ENCODE measurements at places on chromosomes 4 and X. TPM values are rescaled to one million over a fixed set of nuclear protein-coding genes. Genes with fewer than 3 reads are reported as not detected.

SHISA3 gene
- 3.1 TPM for total RNA-seq

DNA sequence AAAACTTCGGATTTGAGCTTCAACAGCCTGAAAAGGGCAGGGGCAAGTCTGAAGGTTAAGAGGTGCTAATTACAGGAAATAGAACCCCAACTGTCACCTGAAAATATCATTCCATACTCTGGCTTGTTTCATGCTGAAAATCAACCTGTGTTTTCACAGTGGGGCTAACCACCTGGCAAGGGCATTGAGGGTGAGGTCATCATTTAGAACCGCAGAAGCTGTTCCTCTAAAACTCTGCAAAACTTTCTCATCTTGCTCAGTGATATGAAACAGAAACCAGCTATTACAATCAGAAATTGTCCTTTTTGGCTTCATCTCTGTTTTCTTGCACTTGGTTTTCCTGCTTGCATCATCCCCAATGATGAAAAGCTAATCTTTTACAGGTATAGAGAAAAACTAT is 247.6 kb downstream of the DCLK2 start:
- DNase-seq, result no peak

DNA sequence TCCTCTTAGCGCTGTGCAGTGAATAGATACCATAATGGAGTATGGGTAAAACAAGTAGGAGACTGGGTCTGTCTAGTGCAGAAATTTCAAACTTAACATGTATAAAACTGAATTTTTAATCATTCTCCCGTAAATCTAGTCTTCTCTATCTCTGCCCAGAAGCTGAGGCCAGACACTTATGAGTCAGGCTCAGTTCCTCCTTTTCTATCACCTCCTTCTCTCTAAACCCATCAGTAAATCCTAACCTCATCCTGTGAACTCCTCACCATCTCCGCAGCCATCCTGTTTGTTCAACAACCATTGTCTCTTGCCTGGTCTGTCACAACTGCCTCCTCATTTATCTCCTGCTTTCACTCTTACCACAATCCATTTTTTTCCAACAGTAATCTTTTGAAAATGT is 19.8 kb upstream of the SGMS2 start:
- DNase-seq, result no peak

DNA sequence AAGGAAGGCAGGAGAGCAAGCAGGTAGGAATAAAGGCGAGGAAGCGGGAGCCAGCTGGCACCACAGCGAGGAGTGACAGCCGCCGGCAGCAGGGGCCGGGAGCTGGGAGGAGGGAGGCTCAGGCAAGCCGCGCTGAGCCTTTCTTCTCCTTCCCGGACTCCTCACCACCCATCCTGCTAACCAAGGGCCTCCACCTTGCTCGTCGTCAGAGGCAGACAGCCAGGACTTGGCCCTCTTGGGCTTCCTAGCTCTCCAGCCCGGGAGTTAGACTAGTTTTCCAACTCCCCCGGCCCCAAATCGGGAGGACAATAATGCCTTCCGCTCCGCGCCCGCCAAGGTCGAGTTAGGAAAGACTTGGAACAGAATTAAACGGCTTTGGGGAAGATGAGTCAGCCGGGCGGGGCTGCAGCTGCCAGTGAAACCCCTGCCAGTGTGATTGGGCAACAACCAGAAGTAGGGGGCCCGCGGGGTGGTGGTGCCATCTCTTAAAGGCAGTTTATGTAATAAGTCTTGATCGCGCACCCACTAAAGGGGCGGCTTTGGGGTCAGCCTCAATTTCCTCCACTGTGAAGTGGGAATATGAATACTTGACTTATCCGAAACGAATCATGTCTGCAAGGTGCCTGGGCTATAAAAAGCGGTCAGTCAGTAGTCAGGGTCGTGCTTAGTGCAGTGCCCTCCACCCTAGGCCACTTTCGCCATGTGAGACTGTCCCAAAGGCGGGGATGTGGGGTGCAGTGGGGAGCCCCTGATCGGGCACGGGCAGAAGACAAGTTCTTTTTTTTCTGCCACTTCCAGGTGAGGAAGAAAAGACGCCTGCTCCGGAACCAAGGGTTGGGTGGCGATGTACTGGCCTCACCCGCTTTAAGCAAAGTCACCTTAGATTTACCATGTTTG is 6.7 kb upstream of the HSD17B10 start:
- DNase-seq, result peak; percentile 56

GRCh38 chr4:3225936-3226335 is 23.0 kb upstream of the MSANTD1 start:
- DNase-seq, result no peak

NUDT11 gene
- not detected for total RNA-seq

NEUROG2 gene
- not detected for total RNA-seq

DIPK2B gene
- total RNA-seq, result not detected

DNA sequence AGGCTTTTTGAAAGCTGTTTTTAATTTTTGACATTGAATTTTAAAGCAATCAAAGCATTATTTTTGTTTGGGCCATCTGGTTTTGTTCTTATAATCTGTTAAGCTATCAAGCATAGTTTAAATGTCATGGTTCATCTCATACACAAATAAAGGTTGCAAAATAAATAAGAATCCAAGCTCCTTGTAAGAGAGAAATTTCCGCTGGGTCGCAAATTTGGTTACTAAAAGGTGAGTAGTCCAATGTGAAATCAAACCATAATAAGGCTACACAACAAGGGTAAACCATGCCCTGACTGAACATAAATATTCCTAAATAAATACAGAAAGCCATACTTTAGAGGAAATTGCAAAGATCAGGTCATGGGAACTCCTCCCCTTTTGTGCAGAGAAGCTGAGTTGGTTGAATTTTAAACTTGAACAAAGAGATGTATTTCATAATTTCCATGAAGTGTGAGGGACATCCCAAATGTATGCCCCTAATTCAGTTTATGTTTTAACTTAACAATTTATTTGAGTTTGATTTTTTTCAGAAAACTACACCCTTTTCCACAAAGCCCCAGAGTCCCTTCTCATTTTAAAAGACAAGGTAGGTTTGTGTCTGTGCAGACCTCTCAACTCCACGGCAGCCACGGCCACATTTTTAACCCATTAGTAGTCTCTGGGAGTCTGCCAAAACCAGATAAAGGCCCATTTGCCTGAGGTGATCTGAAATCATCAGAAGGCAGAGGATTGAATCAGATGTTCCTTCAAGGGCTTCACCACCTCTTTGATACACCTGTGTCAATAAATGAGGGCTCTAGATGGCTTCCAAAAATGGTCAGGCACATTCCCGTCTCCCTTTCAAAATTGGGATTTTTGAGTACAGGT is 85.2 kb downstream of the PLAC1 start:
- peak; percentile 13 for DNase-seq

POU4F2 gene
- not detected for total RNA-seq

GRCh38 chrX:148555101-148555500 is 54.7 kb downstream of the AFF2 start:
- no peak for DNase-seq

GRCh38 chr4:153916273-153916755 is 127.4 kb upstream of the SFRP2 start:
- DNase-seq, result no peak

- DNase-seq, result no peak
These were observed 18.7 kb upstream of the GALNTL6 start for GRCh38 chr4:171794528-171794927.

PAGE2B gene
- not detected for total RNA-seq

- no peak for DNase-seq
These were observed 644.1 kb downstream of the MID1IP1 start for GRCh38 chrX:39445336-39445735.

DNA sequence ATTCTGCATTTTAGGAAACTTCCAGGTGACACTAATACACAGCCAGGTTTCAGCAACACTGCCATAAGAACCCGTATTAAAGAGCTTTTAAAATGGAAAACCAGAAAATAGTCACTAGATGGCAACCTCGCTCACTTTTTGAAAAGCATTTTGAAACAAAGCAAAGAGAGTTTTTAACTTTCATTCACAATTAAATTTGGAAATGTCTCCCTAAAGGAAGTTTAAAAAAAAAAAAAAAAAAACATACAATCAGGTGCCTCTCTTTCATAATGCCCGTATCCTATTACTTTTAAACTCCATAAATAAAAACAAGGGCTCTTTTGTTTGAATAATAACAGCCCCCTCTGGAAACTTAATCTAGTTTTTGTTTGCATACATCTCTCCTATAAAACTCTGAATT is 20.3 kb downstream of the MEPE start:
- DNase-seq, result peak; percentile 51

GRCh38 chr4:101174679-101175345 is 172.5 kb downstream of the PPP3CA start:
- no peak for DNase-seq

GRCh38 chr4:176422001-176422400 is 102.2 kb downstream of the SPCS3 start:
- no peak for DNase-seq

DNA sequence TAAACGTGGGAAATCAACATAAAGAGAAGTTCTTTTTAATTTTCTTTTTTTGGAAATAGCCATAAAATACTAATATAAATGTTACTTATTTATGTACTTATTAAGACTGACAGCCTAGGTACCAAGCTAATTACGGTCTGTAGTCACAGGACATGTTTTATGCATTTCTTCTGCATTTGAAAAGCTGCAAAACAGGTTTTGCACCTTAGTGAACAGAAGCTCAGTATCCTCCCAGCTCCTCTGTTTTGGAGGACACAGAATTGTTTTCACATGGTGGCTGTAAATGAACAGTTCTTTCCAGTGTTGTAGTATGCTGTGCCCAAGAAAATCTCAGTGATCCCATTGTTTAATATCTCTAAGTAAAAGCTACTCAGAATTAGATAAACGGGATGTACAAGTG is 1788.0 kb upstream of the TENM3 start:
- DNase-seq, result no peak

DNA sequence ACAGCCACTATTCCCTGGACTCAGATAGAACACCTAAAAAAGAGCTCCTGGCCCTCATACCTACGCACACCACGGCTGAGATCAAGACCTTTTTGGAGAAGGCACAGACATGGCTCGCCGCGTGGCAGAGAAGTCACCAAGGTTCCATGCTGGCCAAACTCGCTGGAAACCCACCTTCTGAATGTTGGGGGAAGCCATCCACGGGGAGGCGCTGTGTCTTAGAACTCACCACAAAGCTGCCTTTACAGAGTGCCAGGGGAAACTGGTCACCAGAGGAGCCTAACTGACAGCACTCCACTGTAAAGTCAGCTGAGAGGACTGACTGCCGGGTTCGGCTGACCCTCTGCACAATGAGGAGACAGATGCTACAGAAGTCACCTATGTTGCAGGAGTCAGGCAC is 97.9 kb downstream of the NEUROG2 start:
- no peak for DNase-seq

- DNase-seq, result peak; percentile 33
These were observed 69.4 kb downstream of the EVC2 start for GRCh38 chr4:5638976-5639375.

PPP1R2C gene
- not detected for total RNA-seq

DNA sequence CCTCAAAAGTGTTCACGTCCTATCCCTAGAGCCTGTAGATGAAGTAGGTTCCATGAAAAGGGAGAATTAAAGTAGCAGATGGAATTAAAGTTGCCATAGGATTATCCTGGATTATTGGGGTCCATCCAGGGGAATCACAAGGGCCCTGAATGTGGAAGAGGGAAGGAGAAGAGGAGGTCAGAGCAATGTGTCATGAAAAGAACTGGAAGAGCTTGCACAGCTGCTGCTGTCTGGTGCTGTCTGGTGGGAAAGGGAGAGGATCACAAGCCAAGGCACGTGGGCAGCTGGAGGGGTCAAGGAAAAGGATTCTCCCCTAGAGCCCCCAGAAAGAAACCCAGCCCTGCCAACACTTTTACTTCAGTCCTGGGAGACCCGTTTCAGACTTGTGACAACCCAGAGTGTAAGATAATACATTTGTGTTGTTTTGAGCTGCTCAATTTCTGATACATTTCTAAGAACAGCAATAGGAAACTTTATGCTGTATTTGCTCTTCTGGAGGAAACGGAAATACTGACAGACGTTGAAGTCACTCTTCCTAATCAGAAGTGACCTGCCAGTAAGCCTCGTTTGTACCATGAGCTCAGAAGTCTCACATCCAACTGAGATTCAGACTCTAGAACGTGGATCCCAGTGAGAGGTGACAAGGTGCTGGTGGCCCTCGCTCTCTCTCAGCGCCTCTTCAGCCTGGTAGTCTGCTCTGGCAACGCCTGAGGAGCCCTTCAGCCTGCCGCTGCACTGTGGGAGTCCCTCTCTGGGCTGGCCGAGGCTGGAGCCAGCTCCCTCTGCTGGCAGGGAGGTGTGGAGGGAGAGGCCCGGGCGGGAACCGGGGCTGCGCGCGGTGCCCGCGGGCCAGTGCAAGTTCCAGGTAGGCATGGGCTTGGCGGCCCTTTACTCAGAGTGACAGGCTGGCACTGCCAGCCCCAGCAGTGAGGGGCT is 34.7 kb upstream of the ENPP6 start:
- DNase-seq, result no peak

NPFFR2 gene
- not detected for total RNA-seq

ALB gene
- not detected for total RNA-seq

DNA sequence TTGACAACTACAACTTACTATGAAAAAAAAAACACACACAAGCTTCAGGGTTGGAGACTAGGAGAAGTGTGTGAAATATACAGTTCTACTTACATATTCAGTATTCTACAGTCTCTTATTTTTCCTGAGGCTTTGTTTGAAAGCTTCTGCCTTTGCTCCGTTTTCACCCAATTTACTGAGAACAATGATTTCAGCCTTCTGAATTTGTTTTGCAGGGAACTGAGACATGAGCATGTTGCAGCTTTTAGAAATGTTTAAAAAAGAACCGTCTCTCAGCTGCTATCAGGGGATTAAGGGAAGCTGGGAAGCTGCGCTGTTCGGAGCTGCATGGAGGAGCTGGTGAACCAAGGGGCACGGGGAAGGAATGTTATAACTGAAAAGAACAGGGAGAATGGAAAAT is 85.7 kb downstream of the QDPR start:
- DNase-seq, result no peak

MUC7 gene
- total RNA-seq, result not detected

GRCh38 chr4:138960175-138960710 is 55.3 kb upstream of the NOCT start:
- DNase-seq, result no peak

ETDA gene
- total RNA-seq, result not detected

DNA sequence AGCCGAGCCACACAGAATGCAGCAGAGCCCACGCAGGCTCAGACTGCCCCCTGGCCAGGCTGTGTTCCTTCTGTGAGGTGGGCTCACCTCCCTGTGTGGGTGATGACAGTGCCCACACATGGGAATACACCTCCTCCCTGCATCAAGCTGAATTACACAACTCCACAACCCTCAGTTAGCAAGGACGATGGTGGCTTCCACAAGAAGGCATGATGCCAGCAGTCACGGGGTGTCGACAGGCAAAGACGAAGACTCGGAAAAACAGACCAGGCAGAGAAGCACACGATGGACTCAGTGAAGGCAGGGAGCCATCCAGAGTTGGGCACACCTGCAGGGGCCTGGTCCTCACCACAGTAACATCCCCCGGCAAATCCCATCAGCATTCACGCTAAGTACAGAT is 12.1 kb downstream of the LETM1 start:
- no peak for DNase-seq

DNA sequence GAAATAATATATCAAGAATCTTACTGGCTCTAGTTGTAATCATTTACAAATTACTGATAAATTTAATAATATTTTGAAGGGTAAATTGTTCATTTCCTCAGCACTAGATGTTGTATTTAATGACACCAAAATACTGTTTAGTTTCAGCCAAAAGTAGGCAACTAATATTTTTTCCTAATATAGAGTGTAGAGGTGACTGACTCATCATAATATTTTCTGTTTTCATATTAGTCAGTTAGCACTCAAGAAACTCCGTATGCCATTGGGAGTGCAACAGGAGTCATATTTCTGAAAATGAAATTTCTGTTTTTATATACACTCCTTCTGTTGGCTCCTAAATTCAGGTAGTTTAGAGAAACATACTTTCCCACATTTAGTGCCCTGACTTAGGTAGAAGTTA is 36.6 kb upstream of the PTPN13 start:
- no peak for DNase-seq

All from A172 (cell line).